ENCODE measurements at places on chromosomes 7 and 10. TPM values are rescaled to one million over a fixed set of nuclear protein-coding genes. Genes with fewer than 3 reads are reported as not detected.

Gene FAM180A
- not detected for total RNA-seq

Gene PALD1
- total RNA-seq = 2.0 TPM

Gene CALML5
- total RNA-seq = not detected

Gene TRIM73
- 6.1 TPM for total RNA-seq

- H3K4me1 ChIP-seq = no peaks in the 10 kb centered on the region
- no peak for DNase-seq
- no peak overlapping the region for H3K27ac ChIP-seq
- H3K4me3 ChIP-seq = no peak overlapping the region
- no peaks in the 10 kb centered on the region for H3K36me3 ChIP-seq
Observed at GRCh38 chr10:123784646-123785045, 107.0 kb downstream of the CPXM2 start.

DNA sequence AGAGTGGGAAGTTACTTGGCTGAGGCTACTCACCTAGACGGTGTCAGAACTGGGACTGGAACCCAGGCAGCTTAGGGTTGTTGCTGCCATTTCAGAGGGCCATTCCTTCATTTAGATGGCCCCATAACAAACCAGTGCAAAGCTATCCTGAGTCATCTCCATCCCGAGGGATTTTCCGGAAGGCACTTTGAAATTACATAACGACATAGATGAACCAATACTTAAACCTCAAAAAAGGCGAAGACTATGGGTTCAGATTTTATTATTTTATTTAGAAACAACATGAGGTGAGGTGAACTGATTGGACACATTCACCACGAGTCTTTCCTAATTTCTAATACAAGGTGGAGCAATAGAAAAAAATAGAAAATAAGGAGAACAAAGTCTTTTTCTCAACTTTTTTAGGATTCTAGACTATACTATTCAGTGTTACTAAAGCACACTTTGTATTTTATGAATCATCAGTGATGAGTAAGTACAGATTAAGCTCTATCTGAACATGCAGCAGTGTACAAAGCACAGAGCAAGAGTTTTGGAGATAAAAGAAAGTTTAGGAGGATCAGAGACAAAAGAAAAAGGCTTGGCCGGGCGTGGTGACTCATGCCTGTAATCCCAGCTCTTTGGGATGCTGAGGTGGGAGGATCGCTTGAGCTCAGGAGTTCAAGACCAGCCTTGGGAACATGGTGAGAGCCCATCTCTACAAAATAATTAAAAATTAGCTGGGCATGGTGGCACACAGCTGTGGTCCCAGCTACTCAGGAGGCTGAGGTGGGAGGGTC lies 79.5 kb upstream of the SVIL start:
- peak; percentile 93 for DNase-seq
- H3K4me3 ChIP-seq = no peak overlapping the region
- peaks cover 16% of the 10 kb centered on the region for H3K4me1 ChIP-seq
- H3K27me3 ChIP-seq = no peaks in the 10 kb centered on the region
- H3K27ac ChIP-seq = peak overlapping the region; percentile 54

DNA sequence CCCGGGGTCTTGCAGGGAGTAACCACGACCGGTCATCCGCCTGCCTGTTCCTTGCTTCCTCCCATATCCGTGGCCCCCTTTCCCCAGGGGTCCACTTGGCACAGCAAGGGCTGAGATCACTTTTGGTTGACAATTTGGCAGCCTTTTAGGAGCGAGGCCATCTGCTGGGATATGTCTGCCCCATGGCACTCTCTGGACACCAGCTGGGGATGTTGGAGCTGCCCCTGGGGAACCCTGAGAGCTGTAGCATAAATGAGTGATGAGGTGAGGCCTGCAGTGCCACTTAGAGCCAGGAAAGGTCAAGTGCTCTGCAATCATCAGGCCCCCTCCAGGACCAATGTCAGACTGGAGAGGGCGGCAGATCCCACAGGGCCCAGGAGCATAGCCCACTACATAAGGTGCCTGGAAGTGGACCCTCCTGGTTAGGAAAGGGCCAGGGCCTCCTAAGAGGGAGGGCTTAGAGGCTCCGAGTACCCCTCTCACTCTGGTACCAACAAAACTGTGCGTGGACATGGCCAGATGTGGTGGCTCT lies 92.1 kb downstream of the HIP1 start:
- H3K4me1 ChIP-seq = peaks cover 3% of the 10 kb centered on the region
- no peak overlapping the region for H3K27ac ChIP-seq
- H3K27me3 ChIP-seq = no peaks in the 10 kb centered on the region
- H3K36me3 ChIP-seq = no peaks in the 10 kb centered on the region
- H3K4me3 ChIP-seq = no peak overlapping the region
